ENCODE measurements at places on chromosomes 6 and 20. TPM values are rescaled to one million over a fixed set of nuclear protein-coding genes. Genes with fewer than 3 reads are reported as not detected.
A peak's percentile ranks its signal among the peaks of the same experiment; 100 is the strongest.

DNA sequence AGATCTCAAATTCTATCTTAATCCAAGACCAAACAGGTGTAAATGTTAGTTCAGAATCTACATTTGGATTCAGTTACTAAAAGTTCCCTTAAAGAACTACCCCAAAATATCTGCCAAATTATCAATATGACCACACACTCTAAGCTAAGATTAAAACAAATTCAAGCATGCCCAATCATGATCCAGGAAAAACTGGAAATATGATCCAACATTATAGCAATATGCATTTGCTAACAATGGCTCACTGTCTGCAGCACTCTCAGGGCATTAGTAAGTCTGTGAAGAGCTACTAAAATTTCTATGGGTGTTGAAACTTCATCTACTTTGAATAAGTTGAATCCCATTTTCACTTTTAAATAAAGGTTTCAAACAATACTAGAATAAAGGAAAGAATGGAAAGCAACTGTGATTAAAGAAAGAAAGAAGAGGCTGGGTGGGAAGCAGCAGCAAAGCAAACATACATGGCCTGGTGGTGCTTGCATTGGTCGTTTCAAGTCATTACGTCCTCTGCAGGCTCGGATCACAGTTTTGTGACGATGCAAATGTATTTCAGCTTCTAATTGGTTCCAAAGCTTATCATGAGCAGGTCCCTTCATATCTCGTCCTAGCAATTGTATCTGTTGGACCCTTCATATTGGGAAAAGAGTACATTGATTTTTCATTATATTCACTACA lies 29.2 kb downstream of the GOPC start:
- DNase-seq: no peak
- peaks cover 13% of the 10 kb centered on the region for H3K36me3 ChIP-seq
- H3K27ac ChIP-seq: no peak overlapping the region

Gene ANKRD66
- not detected for total RNA-seq

DNA sequence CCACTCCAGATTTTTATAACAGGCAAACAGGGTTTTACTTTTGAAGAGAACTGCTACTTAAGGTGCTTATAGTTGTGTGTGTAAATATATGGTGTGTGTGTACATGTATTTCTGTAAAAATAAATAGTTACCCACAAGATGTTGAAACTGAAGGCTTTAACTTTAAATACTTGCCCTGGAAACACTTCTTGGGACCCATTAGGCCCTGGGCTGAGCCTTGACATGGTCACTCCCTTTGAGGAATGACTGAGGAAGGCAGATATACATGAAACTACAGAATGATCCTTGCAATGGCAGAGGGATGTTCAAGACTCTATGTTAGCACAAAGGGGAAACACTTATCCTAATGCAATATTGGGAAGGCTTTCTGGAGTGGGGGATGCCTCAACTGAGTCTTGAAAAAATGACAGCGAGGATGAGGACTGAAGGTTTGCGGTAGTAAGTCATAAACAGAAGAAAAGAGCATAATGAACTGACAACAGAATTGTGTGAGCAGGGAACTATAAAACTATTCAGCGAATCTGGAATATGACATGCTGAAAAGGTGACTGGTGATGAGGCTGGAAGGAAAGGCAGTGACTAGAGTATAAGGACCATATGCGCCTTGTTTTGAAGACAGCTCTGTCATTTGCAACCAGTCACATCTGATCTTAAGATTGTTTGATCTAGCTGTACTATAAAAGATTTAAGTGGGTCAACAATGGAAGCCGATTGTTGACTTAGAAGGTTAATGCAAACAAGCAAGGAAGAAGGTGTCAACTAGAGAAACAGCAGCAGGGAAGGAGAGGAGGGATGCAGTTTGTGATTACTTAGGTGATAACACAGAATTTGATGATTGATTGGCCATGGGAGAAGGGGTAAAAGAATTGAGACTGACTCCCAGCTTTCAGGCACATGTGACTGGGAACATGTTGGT lies 64.4 kb upstream of the COL21A1 start:
- no peak overlapping the region for H3K4me3 ChIP-seq
- H3K4me1 ChIP-seq: no peaks in the 10 kb centered on the region
- peaks cover 8% of the 10 kb centered on the region for H3K27me3 ChIP-seq
- no peak overlapping the region for H3K27ac ChIP-seq

Gene MACROD2
- total RNA-seq: 11.9 TPM

GRCh38 chr6:159100395-159101182 lies 55.8 kb upstream of the TAGAP start:
- no peak overlapping the region for H3K27ac ChIP-seq
- H3K27me3 ChIP-seq: no peaks in the 10 kb centered on the region
- H3K36me3 ChIP-seq: no peaks in the 10 kb centered on the region
- H3K4me1 ChIP-seq: no peaks in the 10 kb centered on the region
- DNase-seq: no peak
- no peak overlapping the region for H3K4me3 ChIP-seq

Gene TMC2
- total RNA-seq: not detected

DNA sequence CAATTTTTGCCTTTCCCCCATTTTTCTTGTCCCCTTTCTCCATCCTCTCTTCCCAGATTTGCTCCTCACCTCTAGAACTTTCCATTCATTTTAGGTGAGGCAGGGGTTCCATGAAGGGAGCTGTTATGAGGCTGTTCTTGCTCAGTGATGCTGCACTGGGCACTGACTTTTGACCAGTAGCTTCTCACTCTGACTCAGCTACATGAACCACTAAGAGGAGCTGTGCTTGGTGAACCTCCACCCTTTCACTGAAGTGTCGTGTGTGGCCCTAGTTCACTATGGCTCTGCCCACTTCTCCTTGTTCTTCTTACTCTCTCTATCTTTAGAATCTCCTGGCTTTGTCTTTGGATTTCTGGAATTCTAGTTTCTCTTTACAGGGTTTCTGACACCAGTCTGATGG lies 307.1 kb upstream of the RNF24 start:
- no peak overlapping the region for H3K4me3 ChIP-seq
- no peak for DNase-seq

Gene ULBP3
- total RNA-seq: 7.1 TPM

GRCh38 chr6:33088931-33089620 lies 13.3 kb downstream of the HLA-DPB1 start:
- no peak for DNase-seq
- no peak overlapping the region for H3K4me3 ChIP-seq
- no peaks in the 10 kb centered on the region for H3K27me3 ChIP-seq
- no peak overlapping the region for H3K27ac ChIP-seq
- no peaks in the 10 kb centered on the region for H3K36me3 ChIP-seq

DNA sequence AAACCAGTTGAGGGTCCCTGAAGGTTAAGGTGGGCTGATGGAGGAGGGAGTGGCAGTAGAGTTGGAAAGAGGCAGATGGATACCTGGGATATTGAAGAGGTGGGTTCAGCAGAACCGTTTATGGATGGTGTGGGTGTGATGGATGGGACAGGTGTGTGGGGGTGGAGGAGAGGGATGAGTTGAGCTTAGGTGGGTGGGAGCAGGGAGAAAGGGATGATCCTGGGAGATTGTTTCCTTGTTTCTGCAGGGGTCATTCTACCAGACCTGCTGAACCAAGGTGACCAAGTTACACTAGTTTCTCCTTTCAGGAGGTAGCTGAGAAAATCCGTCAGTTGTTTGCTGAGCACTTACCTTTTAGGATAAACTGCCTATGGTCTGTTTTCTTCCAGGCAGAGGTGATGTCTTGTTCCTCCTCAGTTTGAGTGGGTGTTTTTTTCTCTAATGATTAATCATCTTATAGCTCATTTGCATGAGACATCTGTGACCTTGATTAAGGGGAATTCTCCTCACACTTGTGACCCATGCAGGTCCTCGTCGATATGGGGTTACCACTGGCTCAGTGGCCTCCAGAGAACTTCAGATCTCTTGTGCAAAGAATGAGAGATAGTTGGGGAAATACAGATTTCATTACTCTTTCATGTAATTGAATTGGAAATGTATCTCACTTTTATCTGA lies 53.0 kb downstream of the FARS2 start:
- H3K4me1 ChIP-seq: peaks cover 5% of the 10 kb centered on the region
- no peak for DNase-seq
- no peaks in the 10 kb centered on the region for H3K27me3 ChIP-seq
- H3K27ac ChIP-seq: no peak overlapping the region
- H3K36me3 ChIP-seq: no peaks in the 10 kb centered on the region

DNA sequence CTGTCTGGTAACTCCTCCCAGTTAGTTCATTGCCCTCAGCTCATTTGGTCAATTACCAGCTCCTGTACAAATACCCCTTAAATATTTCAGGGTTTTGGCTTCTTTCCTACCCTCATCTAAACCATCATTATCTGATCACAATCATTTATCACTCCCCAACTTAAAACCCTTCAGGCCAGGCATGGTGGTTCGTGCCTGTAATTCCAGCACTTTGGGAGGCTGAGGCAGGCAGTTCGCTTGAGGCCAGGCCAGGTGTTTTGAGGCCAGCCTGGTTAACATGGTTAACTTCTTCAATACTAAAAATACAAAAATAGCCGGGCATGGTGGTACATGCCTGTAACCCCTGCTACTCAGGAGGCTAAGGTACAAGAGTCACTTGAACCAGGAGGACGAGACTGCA lies 9.4 kb downstream of the TGIF2 start:
- no peaks in the 10 kb centered on the region for H3K36me3 ChIP-seq
- H3K4me1 ChIP-seq: peaks cover 3% of the 10 kb centered on the region
- DNase-seq: no peak
- H3K27me3 ChIP-seq: no peaks in the 10 kb centered on the region
- no peak overlapping the region for H3K27ac ChIP-seq
- H3K4me3 ChIP-seq: no peak overlapping the region

DNA sequence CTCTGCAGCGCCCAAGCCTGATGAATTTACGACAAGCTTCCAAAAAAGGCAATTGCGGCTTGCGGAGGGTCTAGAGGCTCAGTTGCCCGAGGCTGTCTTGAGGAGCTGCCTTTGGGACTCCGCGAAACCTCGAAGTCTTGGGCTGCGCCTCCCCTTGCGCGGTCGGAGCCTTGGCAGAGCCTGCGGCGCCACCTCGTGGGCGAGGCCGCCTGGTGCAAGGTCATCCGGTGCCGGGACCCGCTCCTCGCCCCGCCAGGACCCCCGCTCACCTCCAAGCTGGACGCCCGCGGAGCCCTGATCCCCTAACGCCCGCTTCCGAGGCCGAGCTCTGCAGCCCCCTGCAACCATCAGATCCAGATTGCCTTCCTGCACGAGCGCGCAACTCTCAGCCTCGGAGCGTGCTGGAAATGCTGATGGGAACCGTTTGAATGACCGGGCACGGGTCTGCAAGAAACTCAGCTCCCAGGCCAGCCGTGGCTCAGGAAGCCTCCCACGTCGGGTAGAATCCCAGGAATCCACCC lies 14.9 kb upstream of the FAM210B start:
- H3K27me3 ChIP-seq: peaks cover 58% of the 10 kb centered on the region
- peaks cover 16% of the 10 kb centered on the region for H3K4me1 ChIP-seq
- no peak overlapping the region for H3K27ac ChIP-seq
- no peaks in the 10 kb centered on the region for H3K36me3 ChIP-seq
- H3K4me3 ChIP-seq: peak overlapping the region; percentile 47

GRCh38 chr6:20447581-20448132 lies 46.0 kb downstream of the E2F3 start:
- H3K27me3 ChIP-seq: no peaks in the 10 kb centered on the region
- H3K4me1 ChIP-seq: peaks cover 10% of the 10 kb centered on the region
- DNase-seq: no peak
- no peaks in the 10 kb centered on the region for H3K36me3 ChIP-seq
- no peak overlapping the region for H3K27ac ChIP-seq
- no peak overlapping the region for H3K4me3 ChIP-seq

GRCh38 chr20:14030991-14031390 lies 35.7 kb downstream of the MACROD2 start:
- H3K4me1 ChIP-seq: no peaks in the 10 kb centered on the region
- no peak overlapping the region for H3K27ac ChIP-seq
- no peaks in the 10 kb centered on the region for H3K27me3 ChIP-seq
- H3K36me3 ChIP-seq: no peaks in the 10 kb centered on the region
- DNase-seq: no peak
- H3K4me3 ChIP-seq: no peak overlapping the region

- no peak for DNase-seq
- no peak overlapping the region for H3K27ac ChIP-seq
Observed at GRCh38 chr6:6826961-6827360, 238.4 kb downstream of the LY86 start.

GRCh38 chr6:108862479-108863191 lies 14.4 kb downstream of the ARMC2 start:
- no peak overlapping the region for H3K4me3 ChIP-seq
- H3K27ac ChIP-seq: no peak overlapping the region
- H3K4me1 ChIP-seq: no peaks in the 10 kb centered on the region

Gene SLC18B1
- total RNA-seq: 5.1 TPM

- no peaks in the 10 kb centered on the region for H3K4me1 ChIP-seq
- H3K36me3 ChIP-seq: no peaks in the 10 kb centered on the region
- H3K4me3 ChIP-seq: no peak overlapping the region
- DNase-seq: no peak
- H3K27me3 ChIP-seq: no peaks in the 10 kb centered on the region
Observed at GRCh38 chr6:169164986-169165385, 88.7 kb downstream of the THBS2 start.

- peak; percentile 40 for DNase-seq
- H3K27ac ChIP-seq: no peak overlapping the region
- no peaks in the 10 kb centered on the region for H3K27me3 ChIP-seq
Observed at GRCh38 chr20:44154521-44155001, 32.4 kb downstream of the JPH2 start.

Gene RIMS1
- total RNA-seq: 2.5 TPM

Gene CALHM4
- not detected for total RNA-seq

Gene CST4
- not detected for total RNA-seq

GRCh38 chr6:131937226-131937625 lies 13.9 kb downstream of the CCN2 start:
- H3K27me3 ChIP-seq: no peaks in the 10 kb centered on the region
- H3K27ac ChIP-seq: no peak overlapping the region
- no peak for DNase-seq
- H3K36me3 ChIP-seq: no peaks in the 10 kb centered on the region
- no peak overlapping the region for H3K4me3 ChIP-seq

GRCh38 chr6:24330137-24330732 lies 27.6 kb downstream of the DCDC2 start:
- no peaks in the 10 kb centered on the region for H3K27me3 ChIP-seq
- no peak overlapping the region for H3K27ac ChIP-seq
- no peaks in the 10 kb centered on the region for H3K36me3 ChIP-seq
- no peak for DNase-seq
- H3K4me1 ChIP-seq: no peaks in the 10 kb centered on the region

DNA sequence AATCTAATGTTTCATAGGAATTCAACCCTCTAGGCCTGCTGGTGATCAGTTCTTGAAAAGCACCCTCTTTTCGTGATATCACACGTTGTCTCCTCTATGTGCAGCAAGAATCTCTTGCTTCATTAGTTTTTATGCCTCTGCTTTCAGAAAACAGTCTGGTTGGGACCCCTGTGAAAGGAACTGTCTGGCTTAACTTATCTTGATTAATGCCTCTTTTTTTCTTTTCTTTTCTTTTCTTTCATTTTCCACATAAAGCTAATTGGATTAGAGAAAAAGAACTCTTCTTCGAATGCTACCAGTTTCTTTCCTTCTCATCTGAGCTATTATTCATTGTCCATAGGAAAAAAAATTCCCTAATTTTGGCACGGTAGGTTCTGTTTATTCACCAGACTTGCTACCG lies 21.3 kb downstream of the ZNF311 start:
- H3K4me3 ChIP-seq: no peak overlapping the region
- H3K36me3 ChIP-seq: no peaks in the 10 kb centered on the region
- H3K4me1 ChIP-seq: peaks cover 13% of the 10 kb centered on the region
- H3K27ac ChIP-seq: no peak overlapping the region
- peaks cover 29% of the 10 kb centered on the region for H3K27me3 ChIP-seq

Gene SPO11
- total RNA-seq: not detected

- no peaks in the 10 kb centered on the region for H3K36me3 ChIP-seq
- peak; percentile 54 for DNase-seq
- peaks cover 18% of the 10 kb centered on the region for H3K4me1 ChIP-seq
- no peak overlapping the region for H3K4me3 ChIP-seq
- H3K27me3 ChIP-seq: peaks cover 99% of the 10 kb centered on the region
Observed at GRCh38 chr20:21096321-21097043, 9.7 kb downstream of the LINC00237 start.
